Suppressor macrophage treated with lipopolysaccharide for 4 hours (primary cell): ENCODE measurements at places on chromosomes 16 and 17.
A peak's percentile ranks its signal among the peaks of the same experiment; 100 is the strongest.

DNA sequence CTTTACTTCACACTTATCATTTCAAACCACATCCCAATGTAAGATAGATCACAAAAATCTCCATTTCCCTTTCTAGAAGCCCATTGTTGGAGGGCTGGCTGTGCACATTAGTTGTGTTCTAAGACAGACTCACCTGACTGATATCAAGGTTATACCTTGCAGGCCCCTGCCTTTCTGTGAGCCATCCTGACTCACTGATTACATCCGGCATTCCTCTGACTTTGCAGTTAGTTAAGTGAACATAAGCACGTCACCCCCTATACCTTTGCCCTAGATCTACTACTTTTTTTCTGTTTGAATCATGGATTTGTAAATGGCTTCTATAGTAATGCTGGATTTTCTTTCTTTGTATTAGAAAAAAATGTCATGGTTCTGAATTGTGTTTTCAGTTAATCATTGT lies 78.3 kb downstream of the TANGO6 start:
- DNase-seq = no peak

- DNase-seq = no peak
These were observed 24.9 kb upstream of the GRB2 start for GRCh38 chr17:75430159-75430974.

DNA sequence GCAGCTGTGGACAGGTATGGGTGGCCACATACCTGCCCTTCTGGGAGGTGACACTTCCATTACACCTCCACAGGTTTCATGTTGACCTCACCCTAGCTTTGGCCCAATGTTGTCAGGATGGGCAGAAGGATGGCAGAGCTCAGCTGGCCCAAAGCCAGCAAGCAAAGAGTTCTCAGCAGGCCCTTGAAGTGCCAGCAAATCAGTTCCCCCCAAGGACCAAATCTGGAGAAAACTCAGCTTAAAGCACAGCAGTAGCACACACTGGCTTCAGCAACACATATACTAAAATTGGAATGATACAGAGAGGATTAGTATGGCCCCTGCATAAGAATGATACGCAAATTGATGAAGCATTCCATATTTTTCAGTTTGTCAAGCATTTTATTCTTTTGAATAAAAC lies 13.4 kb downstream of the ARL4D start:
- DNase-seq = no peak

DNA sequence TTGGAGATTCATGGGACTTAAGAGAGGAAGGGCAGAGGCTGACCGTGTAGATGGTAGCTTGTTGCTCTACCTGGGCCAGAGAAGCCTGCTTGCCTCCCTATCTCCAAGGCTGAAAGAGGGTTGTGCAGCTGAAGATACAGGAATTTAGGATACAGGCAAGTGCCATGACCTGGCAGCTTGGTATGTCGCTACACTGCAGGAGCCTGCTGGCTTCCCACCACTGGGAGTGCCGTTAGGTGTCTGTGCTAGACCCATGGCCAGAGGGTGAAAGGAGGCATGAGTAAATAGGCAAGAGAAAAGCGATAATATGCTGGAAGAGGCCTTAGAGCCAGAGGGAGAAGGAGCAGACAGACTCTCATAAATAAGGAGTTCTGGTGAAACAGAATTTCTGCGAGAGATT lies 10.6 kb downstream of the NAA60 start:
- DNase-seq = no peak

GRCh38 chr17:61312406-61313295 lies 87.0 kb upstream of the TBX2 start:
- DNase-seq = no peak

GRCh38 chr17:885971-886571 lies 93.5 kb downstream of the NXN start:
- DNase-seq = no peak

DNA sequence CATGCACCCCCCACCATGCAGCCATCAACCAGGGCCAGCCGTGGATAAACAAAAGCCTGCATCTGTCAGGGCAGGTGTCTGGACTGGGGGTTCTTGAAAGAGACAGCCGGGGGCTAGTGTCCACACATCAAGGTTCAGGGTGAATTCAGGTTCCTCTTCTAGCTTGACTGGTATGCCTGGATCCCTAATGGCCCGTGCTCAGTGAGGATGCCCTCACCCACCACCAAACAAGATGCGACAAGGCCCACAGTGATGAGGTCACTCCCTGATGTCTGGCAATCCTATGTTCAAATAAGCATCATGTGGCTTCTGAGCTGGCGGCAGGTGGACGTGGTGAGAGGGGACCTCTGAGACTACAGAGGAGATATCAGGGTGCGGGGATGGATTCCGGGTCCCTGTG lies 64.6 kb downstream of the GOSR1 start:
- DNase-seq = no peak

- peak; percentile 14 for DNase-seq
These were observed 9.4 kb downstream of the LPO start for GRCh38 chr17:58247511-58248363.

DNA sequence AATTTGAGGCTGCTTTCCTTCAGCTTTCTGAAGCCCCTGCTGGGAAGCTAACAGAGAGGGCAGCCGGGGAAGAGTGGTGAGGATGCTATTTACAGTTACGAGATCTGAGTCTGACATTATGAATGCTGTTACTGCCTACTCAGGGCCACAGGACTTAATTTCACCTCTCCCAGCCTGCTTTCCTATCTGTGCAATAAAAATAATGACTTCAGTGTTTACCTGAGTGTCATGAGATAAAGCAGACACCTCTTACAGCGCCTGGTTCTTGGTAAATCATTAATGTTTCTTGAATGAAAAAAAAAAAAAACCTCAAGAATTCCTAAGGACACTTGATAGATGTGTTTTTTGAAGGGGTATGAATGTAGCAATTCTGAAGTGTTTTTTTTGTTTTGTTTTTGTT lies 24.2 kb upstream of the CPHXL start:
- no peak for DNase-seq

- DNase-seq = no peak
These were observed 6.5 kb upstream of the RBFOX3 start for GRCh38 chr17:79617304-79617703.

DNA sequence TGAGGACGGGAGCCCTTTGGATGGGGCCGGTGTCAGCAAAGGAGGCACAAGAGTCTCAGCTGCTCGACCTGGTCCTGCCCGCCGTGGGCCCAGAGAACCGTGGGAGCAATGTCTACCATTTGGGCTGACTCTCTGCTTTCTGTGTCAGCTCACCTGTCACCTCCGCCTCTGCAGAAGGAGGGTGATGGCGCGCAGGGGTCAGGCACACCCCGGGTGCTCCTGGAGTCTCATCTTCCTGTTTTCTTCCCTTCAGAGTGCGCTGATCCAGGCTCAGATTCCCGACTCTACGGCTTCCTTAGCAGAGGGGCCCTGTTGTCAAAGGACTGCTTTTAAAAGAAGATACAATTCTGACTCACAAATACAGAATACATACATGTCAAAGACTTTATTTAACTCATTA lies 167.1 kb downstream of the BANP start:
- no peak for DNase-seq

- no peak for DNase-seq
These were observed 21.5 kb upstream of the C1QL1 start for GRCh38 chr17:44989552-44990138.

DNA sequence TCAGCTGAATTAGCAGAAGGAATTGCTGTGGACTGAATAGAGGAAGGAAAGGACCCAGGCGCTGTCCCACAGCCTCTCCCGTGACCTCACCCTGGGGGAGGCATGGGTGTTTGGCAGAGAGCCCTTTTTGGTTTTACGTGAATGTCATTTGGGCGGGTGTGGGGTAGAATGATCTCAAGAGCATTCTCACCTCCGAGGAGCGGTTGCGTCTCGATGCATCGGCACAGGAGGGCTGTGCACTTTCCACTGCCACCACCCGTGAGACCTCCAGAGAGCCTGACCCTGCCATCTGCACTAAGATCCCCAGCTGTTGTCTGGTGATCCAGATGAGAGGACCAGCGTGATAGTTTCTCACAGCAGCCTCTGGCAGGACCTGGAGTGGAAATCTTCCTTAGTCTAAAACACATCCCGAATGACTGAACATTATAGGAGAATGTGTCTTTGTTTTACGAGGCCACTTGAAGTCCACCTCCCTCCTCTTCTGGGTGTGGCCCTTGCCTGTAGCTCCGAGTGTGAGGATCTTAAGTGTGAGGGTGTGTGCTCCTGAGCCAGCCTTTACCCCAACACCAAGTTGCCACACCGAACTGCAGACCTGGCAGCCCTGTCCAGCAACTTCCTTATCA lies 29.3 kb downstream of the FOXK2 start:
- DNase-seq = peak; percentile 80

GRCh38 chr16:88943131-88943664 lies 33.8 kb downstream of the CBFA2T3 start:
- DNase-seq = no peak

DNA sequence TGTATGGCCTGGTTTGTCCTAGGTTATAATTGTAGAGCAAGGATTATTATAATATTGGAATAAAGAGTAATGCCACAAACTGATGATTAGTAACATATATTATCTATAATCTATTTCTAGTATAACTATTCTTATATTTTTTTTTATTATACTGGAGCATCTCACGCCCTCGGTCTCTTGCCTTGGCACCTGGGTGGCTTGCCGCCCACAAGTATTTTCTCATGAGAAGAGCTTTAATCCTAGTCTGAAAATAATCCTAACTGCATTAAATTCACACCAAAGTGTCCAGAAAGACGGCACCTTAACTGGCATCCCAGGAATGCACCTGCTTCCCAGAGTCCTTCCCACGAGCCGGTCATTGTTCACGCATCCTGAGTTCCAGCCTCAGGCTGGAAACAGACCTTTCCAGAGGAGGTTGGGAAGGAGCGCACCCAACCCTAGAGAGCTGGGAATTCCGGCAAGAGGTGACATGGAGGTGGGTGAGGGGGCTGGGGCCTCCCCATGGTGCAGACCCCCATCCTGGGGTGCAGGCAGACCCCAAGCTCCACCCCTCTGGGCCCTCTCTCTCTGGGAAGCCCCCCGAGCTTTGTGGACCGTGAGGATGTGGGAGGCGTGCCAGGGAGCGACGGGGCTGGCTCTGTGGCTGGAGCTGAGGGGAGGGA lies 15.9 kb downstream of the CHMP1A start:
- no peak for DNase-seq

GRCh38 chr17:82205720-82206508 lies 6.7 kb downstream of the CCDC57 start:
- DNase-seq = peak; percentile 90

DNA sequence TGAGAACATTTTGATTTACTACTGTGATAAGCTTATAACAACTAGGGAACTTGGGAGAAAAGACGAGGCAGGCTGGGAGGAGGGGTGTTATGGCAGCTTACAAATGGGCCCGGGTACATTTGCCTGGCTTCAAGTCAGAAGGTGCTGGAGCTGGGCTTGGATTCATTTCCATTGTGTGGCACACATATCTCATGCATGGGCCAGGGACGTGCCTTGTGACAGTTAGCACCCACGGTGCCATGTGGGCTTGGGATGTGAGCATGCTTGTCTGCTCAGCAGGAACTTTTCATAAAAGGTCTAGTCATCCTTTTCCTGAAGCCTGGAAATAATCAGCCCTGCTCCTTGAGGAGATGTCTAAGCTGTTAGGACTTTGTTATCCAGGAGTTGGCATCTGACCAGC lies 572.2 kb downstream of the CDH13 start:
- DNase-seq = no peak

- no peak for DNase-seq
These were observed 4.9 kb downstream of the TIMM22 start for GRCh38 chr17:1001640-1002411.

DNA sequence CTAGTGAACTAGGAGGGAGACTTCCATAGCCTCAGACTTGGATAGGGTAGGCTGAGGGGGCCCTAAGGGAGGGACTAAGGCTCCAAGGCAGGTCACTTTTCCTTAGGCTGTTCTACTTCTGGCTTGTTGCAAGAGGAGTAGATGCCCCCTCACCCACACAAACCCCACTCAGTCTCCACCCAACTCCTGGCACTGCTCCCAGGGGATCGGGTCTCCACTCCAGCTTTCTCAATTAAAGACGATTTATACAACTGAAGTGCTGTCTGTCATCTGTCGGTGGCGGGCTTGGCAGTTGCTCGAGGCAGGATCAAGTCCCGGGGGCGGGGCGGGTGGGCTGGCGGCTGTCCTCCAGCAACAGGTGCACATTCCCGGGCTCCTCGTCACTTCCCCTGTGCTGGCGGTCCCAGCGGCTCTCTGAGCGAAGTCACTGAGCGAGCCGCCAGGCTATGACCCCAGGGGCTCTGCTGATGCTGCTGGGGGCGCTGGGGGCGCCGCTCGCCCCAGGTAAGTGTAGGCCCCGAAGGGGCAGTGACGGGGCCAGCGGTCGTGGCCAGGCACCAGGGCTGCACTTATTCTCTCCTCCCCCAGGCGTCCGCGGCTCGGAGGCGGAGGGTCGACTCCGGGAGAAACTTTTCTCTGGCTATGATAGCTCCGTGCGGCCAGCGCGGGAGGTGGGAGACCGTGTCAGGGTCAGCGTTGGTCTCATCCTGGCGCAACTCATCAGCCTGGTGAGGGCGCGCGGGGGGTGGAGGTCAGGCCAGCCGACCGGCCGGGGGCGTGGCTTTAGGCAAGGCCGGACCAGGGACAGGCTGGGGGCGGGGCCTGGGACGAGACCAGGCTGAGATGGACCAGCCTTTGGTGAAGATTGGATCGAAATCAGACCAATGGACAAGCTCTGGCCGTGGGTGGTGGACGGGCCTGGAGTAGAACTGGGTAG lies at the start of gene CHRNB1:
Gene CHRNB1, plus strand, starts transcription at position 380 of the 937 bp plus-strand sequence. Its CDS starts 67 bp downstream, at position 447.
- peak; percentile 84 for DNase-seq

GRCh38 chr17:17951524-17951923 lies 20.7 kb downstream of the TOM1L2 start:
- DNase-seq = no peak

GRCh38 chr16:86508028-86508946 lies 2.0 kb upstream of the FOXF1 start:
- no peak for DNase-seq

DNA sequence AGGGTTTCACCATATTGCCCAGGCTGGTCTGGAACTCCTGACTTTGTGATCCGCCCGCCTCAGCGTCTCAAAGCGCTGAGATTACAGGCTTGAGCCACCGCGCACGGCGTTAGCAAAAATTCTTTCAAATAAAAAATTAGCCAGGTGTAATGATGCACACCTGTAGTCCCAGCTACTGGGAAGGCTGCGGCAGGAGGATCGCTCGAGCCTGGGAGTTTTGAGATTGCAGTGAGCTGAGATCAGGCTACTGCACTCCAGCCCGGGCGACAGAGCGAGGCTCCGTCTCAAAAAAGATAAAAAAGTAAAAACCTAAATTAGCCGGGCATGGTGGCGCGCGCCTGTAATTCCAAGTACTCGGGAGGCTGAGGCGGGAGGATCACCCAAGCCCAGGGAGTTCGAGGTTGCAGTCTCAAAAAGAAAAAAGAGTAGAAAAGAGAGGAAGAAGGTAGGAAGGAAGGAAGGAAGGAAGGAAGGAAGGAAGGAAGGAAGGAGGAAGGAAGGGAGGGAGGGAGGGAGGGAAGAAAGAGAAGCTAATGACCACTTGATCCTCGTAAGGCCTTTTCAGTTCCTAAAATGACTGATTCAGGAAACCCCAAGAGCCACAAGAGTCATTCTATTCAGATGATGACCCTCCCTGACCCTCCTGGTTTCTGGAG lies 59.2 kb downstream of the SRL start:
- DNase-seq = peak; percentile 94
